ENCODE measurements at places on chromosomes 13 and 19.

- no peak for DNase-seq
Observed at GRCh38 chr13:81762449-81762848, 1421.5 kb upstream of the SPRY2 start.

DNA sequence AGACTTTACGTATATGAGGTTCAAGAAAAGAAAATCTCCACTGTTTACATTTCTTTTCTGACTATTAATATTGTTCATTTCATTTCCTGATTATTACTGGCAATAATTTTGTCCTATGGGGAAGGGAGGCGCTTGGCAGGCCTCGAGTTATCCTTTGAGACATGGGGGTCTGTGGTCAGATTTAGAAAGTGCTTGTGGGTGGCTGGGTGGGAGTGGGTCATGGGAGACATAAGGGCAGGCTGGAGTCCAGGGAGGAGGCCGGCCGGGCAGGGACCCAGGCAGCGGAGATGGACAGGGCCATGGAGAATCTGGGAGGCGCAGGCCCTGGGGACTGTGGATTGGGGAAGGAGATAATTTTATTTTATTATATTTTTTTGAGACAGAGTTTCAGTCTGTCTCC is 40.1 kb downstream of the LTBP4 start:
- no peak for DNase-seq

GRCh38 chr13:48559638-48560320 is 26.9 kb upstream of the RCBTB2 start:
- DNase-seq = no peak

DNA sequence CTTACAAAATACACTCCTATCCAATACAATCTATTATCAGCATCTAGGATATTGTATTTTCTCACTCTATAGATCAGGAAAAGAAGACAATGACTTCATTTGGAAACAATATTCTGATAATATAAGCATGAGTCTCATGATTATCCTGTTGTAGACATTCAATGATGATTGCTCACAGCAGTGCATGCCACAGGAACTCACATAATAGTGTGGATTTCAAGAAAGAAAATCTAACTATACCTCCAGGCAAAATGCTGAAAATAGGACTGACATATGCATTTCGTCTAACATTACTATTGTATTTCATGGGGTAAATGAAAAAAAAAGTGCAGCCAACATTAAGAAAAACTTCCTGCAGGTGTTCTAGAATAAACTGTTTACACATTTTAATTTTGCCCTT is 122.6 kb downstream of the POSTN start:
- no peak for DNase-seq

DNA sequence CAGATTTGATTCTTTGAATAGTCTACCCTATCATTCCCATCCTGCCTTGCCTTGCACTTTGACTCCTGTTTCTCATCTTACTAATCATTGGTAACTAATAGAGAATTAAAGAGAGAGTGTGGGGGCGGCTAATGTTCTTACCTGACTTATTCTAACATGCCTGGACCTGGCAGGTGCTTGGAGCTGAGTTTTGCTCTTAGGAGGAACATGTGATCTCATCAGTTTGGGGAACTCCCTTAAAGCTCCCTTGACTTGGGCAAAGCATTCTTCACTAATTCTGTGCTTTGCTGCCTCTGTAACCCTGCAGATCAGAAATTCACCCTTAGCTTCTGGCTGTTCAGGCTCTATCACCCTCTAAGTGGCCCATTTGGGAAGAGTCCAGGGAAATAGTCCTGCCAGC is 861.1 kb downstream of the GPC5 start:
- no peak for DNase-seq

DNA sequence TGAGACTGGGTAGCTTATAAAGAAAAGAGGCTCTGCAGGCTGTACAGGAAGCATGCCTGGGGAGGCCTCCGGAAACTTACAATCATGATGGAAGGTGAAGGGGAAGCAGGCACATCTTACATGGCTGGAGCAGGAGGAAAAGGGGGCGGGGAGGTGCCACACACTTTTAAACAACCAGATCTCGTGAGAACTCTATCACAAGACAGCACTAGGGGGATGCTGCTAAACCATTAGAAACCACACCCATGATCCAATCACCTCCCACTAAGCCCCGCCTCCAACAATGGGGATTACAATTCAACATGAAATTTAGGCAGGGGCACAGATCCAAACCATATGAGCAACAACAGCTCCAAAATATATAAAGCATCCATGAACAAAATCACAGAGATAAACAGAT is 46.5 kb upstream of the GTF2F2 start:
- DNase-seq = no peak

GRCh38 chr19:52297601-52298364 is 814 bp downstream of the ZNF480 start:
- DNase-seq = no peak

- no peak for DNase-seq
Observed at GRCh38 chr19:4974880-4975469, 6.1 kb downstream of the KDM4B start.

DNA sequence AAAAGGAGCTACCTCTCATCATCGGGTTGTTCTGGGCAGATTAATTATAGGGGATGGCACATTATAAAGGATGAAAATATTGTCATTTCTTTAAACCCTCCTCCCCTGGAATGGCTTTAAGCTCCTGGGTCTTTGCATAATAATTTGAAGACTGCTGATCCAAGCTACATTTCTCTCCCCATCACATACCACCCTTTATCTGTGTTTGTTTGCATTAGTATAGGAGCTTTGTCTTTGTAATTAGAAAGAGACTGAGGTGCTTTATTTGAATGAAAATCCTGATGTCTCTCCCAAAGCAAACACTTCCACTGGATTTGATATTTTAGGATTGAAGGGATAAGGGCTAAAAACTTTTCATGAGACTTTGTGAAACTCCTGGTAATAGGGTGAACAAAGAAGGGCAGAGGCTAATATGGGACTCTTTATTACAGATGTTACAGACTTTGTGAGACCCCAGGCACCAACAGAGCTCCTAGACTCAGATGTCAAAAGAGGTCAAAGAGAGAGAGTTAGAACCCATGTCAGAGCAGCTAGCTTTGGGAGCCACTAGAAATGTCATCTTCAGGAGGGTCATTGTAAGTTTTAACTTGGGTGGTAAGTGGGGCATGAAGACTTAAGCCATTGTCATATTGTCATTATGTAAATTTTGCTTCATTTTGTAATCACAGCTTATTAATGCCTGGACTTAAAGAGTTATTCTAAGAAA is 75.3 kb upstream of the RXFP2 start:
- DNase-seq = no peak

- no peak for DNase-seq
Observed at GRCh38 chr13:60335531-60335930, 61.5 kb upstream of the TDRD3 start.

- DNase-seq = no peak
Observed at GRCh38 chr13:44747179-44747578, 171.0 kb upstream of the TSC22D1 start.

GRCh38 chr13:45207319-45207718 is 6.5 kb upstream of the KCTD4 start:
- no peak for DNase-seq

DNA sequence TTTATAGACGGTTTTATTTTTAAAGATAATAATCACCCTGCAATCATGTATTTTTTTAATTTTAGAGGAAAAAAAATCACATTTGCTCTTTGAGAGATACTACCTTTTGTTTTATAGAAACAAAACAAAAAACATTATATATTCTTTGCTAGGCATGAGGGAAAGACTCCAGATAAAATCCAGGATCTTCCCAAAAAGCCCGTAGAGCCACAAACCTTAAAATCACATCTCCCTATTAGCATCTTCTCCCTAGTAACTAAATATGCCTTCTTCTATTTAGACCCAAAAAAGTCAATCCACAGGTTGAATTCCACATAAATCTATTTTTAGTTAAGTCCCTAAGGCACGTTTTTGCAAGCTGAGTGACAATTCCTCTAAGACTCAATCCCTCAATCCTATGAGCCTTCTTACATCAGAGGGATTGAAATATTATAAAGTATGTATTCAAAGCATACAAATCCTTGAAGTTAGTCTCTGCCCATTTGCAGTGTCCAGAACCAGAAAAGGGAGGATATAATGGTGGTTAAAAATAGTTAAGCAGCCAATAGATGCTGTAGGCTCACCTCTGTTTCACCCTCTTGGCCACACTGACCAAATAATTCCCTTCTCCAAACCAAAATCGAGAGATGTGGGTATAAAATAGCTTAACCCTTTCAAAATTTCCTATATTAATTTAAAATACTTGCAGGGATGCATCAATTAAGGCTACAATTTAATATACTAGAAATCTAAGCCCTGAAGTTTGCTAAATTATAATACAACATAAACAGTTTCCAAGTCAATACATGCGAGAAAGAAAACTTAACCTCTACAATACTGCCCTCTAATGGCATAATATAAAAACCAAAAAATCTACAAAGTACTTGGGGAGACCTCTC is 64.0 kb downstream of the SERP2 start:
- DNase-seq = no peak

DNA sequence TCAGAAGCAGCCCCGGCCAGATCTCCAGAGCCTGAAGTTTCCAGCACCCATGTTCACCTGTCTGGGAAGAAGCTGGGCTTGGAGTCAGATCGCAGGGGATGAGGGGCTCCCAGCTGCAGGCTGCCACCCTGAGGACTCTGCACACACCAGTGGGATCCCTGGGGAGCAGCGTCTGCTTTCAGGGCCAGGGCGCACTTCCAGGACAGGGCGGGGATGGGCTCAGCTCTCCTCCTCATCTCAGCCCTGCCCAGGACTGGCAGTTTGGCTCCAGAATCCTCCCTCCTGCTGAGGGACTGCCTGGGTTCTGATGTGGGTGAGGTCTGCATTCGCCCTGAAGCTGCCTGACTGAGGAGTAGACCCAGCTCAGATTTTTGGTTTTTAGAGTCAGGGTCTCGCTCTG is 3.5 kb downstream of the SLC7A9 start:
- no peak for DNase-seq

DNA sequence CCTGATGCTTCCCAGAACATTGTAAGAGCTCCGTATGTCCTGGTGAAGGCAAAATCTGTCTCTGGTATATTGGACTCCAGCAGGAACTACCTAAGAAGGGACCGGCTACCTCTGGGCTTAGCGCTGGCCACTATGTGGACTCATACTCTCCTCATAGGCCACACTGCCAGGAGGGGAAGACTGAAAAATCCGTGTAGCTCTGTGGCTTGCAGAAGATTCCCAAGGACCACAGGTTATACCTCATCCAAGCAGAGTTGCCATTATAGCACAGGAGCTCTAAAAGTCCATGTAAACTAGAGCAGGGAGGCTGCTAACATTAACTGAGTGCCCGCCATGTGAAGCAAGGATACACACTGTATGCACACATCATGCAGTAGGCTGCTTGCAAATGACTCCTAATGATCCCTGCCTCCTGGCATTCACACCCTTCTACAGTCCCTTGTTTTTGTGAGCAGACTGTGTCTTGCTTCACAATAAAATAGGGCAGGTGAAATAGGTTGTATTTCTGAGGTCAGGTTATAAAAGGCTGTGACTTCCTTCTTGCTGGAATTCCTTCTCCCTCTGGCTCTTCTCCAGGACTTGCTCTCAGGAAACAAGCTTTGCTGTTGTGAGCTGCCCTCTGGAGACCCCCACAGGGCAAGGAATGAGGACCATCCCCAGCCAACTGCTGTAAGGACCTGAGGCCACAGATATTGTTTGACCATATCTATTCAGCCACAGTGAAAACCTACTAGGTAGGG is 192.6 kb upstream of the UBL3 start:
- DNase-seq = no peak

- no peak for DNase-seq
Observed at GRCh38 chr19:21335721-21336120, 6.5 kb upstream of the ZNF708 start.

DNA sequence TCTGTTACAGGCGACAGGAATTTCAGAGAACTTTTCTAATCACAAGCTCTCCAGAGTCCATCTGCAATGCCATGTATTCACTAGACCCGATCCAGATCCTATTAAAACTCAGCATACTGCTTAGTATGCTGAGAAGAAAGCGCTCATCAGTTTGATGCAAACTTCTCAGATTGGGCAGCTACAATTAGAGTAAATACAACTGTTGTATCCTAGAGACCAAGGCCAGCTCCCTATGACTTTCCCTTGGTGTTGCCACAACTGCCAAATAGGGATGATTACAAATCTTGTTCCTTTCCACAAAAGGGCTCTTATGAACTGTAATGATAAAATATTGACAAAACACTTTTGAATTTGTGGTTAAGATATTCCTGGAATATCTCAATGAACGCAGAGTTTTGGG is 191.2 kb downstream of the SPRY2 start:
- no peak for DNase-seq

GRCh38 chr13:24162604-24163003 is 2.1 kb downstream of the SPATA13 start:
- DNase-seq = no peak

DNA sequence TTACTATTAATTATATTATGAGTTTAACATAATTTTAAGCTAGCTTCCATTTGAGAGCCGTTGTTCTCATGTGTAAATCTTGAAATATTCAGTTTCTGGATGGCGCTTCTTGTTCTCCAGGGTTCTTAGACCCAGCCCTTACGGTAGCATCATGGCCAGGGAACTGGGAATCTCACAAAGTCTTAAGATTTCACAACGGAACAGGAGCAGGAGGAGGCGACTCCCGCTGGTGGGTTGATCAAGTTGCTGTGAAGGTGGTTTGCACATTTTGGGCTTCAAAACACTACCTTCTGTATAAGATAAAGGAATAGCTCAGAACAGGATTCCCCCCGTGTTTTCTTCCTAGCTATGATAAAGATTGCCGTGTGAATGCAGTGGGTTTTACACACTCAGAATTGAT is 2.8 kb downstream of the NAXD start:
- DNase-seq = no peak

- DNase-seq = no peak
Observed at GRCh38 chr13:28817204-28817603, 2.9 kb upstream of the MTUS2 start.

GRCh38 chr13:72834601-72835000 is 52.7 kb downstream of the PIBF1 start:
- DNase-seq = no peak

GRCh38 chr19:1057176-1057855 is 9.7 kb upstream of the ARHGAP45 start:
- no peak for DNase-seq

- DNase-seq = no peak
Observed at GRCh38 chr13:29318741-29319140, 276.7 kb downstream of the SLC7A1 start.

DNA sequence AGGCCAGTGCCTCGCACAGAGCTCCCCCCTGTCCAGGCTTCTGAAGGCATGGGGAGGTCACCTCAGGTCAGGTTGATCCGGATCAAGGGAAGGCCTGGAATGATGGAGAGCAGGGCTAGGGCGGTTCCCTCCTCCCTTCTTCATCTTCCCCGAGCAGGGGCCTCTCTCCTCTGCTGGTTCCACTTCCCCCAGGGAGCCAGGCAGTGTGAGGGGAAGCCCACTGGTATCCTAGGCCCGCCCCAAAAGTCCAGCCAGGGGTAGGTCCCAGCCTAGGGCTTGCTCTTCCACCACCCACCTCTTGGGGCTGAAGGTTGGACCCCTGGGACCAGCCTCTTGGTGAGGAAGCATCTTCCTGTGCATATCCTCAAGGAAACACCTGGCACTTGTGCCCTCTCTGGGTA is 16.4 kb upstream of the PRR19 start:
- DNase-seq = no peak

- no peak for DNase-seq
Observed at GRCh38 chr19:53818756-53819155, 5.4 kb downstream of the NLRP12 start.

Measured in activated T-cell treated with anti-CD3 and anti-CD28 coated beads for 24 hours (primary cell).